ENCODE measurements at places on chromosomes 13 and 19.

DNA sequence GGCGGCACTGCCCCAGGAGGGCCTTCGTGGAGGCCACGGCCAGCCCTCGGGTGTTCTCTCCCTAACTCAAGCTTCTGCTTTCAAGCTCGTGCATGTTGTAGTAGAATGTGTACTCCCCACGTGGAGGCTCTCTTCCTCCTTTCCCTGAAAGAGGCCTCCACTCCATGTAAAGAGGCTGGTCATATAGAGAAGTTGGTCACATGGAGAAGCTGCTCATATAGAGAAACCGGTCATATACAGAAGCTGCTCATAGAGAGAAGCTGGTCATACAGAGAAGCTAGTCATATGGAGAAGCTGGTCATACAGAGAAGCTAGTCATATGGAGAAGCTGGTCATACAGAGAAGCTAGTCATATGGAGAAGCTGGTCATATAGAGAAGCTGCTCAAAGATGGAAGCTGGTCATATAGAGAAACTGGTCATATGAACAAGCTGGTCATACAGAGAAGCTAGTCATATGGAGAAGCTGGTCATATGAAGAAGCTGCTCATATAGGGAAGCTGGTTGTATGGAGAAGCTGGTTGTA, 152.5 kb downstream of the COL4A1 start:
- no peak for DNase-seq

GRCh38 chr19:56477429-56478338, 539 bp upstream of the ZNF667 start:
- peak; percentile 96 for DNase-seq

DNA sequence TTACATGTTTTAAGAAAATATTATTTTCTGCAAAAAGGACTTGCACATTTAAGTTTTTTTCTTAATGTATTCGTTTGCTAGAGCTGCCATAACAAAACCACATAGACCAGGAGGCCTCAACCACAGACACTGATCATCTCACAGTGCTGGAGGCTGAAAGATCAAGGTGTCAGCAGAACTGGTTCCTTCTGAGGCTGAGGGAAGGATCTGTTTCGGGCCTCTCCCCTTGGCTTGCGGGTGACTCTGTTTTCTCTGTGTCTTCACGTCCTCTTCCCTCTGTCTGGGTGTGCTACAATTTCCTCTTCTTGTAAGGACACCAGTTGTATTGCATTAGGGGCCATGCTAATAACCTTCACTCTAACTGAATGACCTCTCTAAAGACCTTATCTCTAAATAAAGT, 364.2 kb downstream of the IRS2 start:
- no peak for DNase-seq

DNA sequence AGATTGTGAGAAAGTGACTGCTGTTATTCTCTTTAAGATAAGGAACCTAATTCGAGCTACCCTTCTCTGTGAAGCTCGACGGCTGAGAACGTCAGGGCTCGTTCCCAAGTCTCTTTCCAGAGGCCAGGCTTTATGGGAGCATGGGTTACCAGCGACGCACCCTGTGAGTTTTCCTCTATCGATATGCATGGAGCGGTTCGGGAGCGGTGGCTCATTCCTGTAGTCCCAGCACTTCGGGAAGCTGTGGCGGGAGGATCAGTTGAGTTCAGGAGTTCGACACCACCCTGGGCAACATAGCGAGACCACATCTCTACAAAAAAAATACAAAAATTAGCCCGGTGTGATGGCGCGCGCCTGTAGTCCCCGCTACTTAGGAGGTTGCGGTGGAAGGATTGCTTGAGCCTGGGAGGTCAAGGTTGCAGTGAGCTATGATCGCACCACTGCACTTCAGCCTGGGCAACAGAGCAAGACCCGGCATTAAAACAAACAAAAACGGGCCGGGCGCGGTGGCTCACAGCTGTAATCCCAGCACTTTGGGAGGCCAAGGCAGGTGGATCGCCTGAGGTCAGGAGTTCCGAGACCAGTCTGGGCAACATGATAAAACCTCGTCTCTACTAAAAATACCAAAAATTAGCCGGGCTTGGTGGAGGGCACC, 681 bp upstream of the ZNF606 start:
- DNase-seq = no peak

DNA sequence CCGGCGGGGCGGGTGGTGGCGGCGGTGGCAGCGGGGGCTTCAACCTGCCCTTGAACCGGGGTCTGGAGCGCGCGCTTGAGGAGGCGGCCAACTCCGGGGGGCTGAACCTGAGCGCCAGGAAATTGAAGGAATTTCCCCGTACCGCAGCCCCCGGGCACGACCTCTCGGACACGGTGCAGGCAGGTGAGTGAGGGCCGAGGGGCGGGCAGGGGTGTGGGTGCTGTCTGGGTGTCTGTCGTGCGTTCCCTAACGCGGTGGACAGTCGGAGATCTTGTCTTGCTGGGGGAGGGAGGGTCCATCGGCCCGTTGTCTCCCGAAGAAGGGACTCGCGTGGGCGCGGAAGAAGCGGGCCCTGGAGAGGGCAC, 533 bp downstream of the LRCH1 start:
- DNase-seq = no peak

GRCh38 chr13:100130092-100130491, 41.2 kb downstream of the PCCA start:
- no peak for DNase-seq

DNA sequence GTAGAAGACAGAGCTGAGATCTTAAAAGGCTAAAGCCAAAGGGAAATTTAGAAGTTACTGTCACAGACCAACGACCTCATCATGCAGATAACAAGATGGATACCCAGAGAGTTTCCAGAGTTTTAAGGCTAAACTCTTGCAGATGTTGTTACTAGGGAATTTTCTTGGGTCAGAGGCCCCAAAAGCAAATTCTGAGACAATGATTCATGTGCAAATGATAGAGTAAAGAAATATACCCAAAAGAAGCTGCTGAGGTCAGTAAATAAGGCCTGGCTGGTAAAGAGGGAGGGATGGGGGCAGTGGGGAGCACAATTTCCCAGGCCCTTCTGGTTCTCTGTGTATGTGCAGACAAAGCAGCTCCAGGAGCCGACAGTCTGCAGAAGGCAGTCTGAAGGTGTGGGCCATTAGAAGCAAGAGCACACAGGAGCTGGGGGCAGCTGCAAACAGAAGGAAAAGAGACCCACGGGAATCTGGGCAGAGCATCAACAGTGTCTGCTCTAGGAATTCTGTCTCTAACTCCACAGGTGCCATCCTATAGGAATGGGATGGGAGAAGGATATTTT, 330.8 kb downstream of the TBC1D4 start:
- no peak for DNase-seq

DNA sequence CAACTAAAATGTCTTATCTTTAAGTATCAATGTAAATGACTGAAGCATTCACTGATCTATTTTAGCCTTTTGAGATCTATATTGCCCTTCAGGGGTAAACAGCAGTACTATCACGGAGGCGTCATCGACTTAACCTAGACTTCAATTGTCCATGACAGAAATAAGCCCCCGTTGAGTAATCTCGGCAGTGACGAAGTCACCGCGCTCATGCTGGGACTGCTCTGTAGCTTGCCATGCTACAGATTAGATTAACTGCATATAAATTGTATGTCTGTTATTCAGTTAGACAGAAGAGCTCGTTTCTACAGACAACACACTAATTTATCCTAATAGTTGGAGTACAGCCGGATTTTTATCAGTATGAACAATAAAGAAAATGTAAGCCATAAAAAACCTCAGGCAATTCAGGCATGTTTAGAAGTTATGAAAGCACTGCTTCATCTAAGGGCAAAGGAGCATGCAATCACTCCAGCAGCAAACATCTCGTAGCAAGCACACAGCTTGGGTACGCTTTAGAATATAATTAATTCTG, 56.6 kb downstream of the TUBGCP3 start:
- DNase-seq = no peak

DNA sequence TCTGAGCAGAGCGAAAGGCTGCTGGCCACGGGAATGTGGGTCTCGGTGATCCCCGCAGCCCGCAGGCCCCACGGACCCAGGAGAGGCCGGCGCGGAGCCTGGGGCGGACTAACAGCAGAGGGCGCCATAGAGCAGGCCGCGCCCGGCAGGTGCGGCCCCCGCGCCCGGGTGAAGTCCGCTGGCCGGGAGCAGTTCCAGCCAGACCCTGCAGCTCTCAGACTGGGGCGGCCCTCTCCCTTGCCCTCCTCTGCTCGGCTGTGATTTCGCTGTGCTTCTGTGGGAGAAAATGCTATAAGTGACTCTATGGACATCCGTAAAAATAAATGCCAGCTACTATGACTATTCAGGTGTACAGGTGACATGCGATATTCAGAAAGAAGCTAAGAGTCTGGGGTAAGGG, 37.7 kb downstream of the GSX1 start:
- DNase-seq = no peak

- DNase-seq = no peak
Observed at GRCh38 chr13:109157275-109157674, 527.9 kb downstream of the MYO16 start.

DNA sequence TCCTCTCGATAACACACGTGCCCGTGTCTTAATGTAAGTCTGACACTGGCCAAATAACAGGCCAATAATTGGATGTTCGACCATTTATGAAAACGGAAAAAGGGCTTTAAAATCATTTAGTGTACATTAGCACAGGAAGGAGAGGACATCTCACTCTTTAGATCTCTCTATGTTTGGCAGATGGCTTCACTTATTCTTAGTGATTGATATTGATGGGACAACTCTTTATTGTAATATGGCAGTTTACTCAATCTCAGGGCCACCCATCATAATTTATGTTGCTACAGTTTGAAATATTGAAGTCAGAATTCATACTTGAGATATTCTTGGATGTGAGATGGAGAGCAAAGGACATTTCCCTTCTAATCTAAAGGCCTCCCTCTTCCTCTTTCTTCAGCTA, 430.7 kb upstream of the ARGLU1 start:
- no peak for DNase-seq

DNA sequence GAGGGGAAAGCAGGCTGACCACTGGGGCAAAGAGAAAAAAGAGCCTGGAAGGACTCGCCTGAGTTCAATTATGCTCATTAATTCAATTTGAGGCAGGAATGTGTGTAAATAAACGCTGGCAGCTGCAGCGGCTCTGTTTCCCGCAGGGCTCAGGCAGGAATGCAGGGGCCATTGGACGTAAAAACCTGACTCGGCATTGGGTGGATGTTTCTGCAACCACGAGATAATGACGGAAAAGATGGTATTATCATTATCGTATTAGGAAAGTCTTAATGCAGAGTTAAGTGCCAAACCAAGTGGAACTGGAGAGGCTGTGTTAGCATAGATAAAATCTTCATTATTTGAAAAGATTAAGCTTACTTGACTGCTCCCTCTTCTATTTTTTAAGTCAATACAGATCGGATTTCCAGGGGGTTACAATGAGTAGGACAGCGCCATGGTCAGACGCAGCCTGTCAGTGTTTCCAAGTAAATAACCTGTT, 169.8 kb downstream of the SHISA2 start:
- DNase-seq = no peak

- DNase-seq = no peak
Observed at GRCh38 chr13:108166078-108166477, 49.3 kb downstream of the LIG4 start.

GRCh38 chr19:18604820-18605159, 1.8 kb downstream of the CRLF1 start:
- no peak for DNase-seq

DNA sequence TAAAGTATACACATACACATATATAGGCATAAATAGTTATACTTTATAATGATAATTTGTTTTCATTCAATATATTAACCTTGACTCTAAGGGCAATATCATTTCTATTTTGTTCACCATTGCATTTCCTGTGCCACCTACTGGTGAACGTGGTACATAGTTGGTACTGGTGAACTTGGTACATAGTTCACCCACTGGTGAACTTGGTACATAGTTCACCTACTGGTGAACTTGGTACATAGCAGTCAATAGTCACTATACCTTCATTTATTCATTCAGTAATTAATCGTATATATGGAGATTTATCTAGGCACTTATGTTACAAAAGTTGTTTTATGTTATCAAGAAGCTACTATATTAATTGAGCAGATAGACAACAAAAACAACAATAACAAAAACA, 172.6 kb upstream of the ATXN8OS start:
- no peak for DNase-seq

DNA sequence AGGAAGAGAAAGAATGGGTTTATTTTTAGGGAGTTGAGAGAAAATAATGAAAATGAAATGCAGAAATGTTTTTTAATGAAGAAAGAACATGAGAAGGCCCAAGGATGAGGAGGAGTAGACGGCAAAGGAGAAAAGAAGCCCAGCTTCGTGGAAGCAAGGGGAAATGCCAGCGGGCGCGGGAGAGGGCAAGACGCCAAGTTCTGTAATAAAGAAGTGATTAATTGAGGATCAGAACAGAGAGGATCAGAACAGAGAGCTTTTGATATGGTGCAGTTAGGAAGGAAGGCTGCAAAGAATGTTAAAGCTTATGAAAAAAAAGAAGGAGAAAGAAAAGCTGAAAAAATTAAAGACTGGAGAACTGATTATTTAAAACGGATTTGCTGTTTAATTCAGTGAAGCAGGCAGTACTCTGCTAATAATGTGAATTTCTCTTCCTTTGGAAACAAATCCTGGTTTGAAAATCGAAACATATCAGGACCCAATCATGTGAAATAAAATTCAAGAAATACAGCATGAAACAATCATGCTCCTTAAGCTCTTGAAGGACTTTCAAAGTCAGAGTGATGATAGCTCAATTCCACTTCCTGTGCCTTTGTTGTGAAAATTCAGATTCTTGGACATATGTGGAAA, 99.3 kb upstream of the SOX1 start:
- DNase-seq = peak; percentile 49

DNA sequence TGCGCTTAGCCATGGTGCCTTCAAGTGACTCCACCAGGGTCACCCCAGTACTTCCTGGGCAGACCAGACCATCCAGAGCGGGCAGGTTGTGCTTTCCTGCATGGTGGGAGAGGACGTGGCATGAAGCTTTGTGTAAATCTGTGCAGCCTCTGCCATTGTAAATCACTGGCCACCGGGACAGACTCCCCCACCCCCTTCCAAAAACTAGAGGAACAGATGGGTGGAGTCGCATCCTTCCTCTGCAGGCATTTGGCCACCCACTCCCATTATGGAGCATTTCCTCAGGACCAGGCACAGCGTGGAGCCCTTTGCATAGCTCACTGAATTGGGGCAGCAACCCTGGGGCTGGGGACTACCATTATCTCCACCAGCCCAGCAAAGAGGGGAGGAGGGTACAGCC, 8.2 kb downstream of the BCKDHA start:
- no peak for DNase-seq

DNA sequence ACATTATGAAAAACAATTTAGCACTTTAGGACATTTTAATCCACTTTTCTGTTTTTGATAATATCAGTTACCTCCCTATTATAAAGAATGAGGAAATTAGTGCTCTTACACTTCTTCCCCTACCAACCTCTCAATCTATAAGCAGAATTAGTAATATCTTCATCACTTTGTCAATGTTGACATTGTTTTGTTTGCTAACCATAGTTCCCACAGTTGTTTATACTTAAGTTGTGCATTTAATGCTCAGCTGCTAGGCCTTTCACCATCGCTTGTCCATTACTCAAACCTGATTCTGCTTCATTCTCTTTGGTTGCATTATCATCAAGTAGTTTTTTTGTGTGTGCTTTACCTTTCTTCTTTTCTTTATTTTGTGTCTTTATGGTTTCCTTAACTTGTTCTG, 132.1 kb downstream of the CDK8 start:
- no peak for DNase-seq

GRCh38 chr13:71714802-71715375, 152.1 kb downstream of the DACH1 start:
- no peak for DNase-seq

Measured in amygdala (tissue), 56 donors.